Activated T-cell treated with anti-CD3 and anti-CD28 coated beads for 48 hours (primary cell): ENCODE measurements at places on chromosomes 7 and 10.

- no peak for DNase-seq
Observed at GRCh38 chr7:130275826-130276297, 9.2 kb downstream of the CPA2 start.

GRCh38 chr7:54932818-54933543 is 85.8 kb upstream of the EGFR start:
- no peak for DNase-seq

- no peak for DNase-seq
Observed at GRCh38 chr10:86100581-86101061, 266.0 kb downstream of the GRID1 start.

DNA sequence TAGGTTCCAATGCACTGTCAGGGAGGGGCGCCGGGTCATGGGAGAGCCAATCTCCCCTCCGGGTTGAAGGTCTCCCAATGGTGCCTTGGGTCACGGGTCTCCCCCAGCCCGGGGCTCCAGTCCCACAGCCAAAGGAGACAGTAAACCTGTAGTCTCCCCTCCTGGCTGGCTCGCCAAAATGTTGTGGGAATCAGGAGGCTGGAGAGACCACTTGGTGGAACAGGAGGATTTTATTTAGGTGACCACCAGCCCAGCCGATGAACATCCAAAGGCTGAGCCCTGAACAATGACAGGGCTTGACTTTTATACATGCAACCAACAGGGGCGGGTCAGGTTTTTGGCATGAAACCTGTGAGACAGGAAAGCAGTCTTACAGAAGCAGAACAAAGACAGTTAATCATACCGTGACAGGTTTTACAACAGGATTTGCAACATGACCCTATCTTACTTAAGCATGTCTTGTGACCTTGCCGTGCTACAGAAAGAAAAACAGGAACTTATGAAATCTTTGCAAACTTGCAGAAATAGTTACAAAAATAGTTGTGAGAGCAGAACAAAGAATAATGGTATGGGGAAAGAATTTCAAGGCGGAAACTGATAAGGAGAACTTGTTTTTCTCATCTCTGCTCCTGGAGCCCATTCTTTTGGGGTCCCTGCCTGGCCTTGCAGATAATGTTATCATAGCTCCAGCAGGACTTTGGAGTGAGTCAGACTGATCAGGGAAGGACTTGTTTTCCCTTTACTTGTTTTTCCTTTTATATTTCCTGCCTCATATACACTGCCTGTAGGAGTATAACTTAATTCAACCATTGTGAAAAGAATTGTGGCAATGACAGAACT is 7.1 kb downstream of the ERV3-1 start:
- no peak for DNase-seq

DNA sequence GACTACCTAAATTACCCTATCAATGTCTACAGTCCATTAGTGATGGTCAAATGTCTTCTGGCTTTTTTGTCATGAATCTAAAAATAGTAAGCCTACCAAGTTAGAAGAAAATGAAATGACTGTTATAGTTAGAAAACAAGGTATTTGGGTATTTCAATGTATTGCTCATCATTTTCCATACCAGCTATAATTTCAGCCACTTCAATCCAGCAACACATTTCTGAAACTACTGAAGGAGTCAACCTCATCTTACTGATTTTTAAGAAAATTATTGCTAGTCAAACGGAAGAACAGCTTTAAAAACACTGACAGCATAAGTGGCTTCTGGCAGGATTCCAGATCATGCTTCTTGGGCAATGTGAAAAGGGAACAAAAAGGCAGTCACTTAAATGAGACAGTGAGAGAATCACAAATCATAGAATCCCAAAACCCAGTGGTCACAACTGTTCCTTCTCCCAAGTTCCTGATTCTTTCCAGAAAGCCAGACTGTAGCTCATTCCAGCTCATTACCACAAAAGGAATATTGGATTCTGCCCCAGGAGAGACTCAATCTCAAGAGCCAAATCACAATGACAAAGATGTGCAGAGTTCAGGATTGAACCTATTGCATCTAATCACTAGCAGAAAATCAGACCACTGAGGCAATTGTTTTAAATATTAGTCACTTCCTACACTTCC is 61.2 kb upstream of the LRRN3 start:
- DNase-seq: no peak

DNA sequence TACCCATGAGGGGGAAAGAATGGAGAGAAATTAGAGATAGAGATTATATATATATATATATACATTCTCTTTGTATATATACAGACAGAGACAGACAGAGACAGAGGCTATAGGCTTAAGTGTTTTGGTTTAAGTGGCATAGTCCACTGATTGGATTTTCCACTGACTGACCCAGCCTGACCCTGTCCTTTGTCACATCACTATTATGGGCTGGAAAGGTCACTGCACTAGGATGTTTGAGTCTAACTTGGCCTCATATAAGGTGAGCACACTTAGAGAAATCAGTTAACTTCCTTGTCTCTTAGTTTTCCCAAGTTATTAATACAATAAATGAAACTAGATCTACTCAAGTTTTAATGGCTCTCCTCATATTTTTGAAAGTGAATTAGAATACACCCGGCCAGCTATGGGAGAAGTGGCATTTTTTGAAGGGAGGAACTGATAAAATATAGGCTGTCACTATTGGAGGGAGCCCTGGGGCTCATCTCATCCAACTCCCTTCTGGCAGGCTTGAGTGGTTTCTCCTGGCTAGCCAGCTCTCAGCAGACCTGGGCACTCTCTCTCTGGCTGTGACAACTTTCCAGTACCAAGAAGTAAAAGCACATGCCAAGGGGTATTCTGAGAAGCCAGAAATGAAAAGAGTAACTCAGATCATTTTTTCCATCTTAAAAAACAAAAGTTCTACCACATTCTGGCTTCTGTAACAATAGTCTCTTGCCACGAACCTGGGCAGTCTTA is 455.6 kb upstream of the ANKRD30A start:
- DNase-seq: no peak

- DNase-seq: no peak
Observed at GRCh38 chr7:17721736-17722285, 218.5 kb downstream of the SNX13 start.

DNA sequence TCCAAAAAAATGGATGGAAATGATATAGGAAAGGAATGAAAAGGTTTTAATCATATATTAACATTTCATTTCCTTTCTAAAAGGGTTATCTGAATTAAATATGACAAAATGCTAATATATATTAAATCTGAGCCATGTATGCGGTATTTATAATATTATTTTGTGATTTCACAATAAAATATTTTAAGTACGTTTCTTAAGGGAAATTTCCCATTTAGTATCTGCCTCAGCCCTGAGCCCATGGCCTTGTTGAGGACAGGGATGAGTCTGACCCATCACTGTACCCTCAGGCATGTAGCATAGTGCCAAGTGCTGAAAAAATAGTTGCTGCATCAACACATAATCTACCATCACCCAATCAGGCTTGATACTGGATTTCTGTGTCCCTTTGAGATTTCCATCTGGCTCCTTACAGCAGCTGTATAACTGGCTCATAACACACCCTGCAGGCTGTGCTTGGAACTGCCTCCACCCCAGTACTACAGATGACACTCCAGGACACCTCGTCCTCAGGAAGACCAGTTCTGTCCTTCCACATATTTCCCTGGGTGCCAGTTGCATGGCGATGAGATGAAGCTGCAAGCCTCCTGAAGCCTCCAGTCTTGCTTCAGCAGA is 59.4 kb upstream of the ASAH2 start:
- DNase-seq: peak; percentile 18
